PC-3 (cell line): ENCODE measurements at places on chromosomes 1 and 21. TPM values are rescaled to one million over a fixed set of nuclear protein-coding genes. Genes with fewer than 3 reads are reported as not detected.

CLIC4 gene
- total RNA-seq = 51.4 and 57.6 TPM in 2 replicates

GRCh38 chr1:39832294-39832693 lies 43.6 kb upstream of the BMP8B start:
- DNase-seq = no peak
- no peaks in the 10 kb centered on the region for H3K36me3 ChIP-seq
- no peaks in the 10 kb centered on the region for H3K27me3 ChIP-seq
- H3K27ac ChIP-seq = no peak overlapping the region
- no peak overlapping the region for H3K4me3 ChIP-seq

GRCh38 chr1:40844079-40844478 lies 18.1 kb downstream of the CITED4 start:
- DNase-seq = no peak
- no peaks in the 10 kb centered on the region for H3K27me3 ChIP-seq
- no peak overlapping the region for H3K27ac ChIP-seq
- H3K4me1 ChIP-seq = no peaks in the 10 kb centered on the region

BLACAT1 gene
- 1.5 and 1.6 TPM in 2 replicates for total RNA-seq

EPHA2 gene
- 459 and 567 TPM in 2 replicates for total RNA-seq

TSPAN2 gene
- total RNA-seq = 1.3 and 1.7 TPM in 2 replicates

HSD3B2 gene
- not detected in 2 replicates for total RNA-seq

TRABD2B gene
- total RNA-seq = 0.44 and 0.63 TPM in 2 replicates

- DNase-seq = no peak
- H3K4me3 ChIP-seq = no peak overlapping the region
- no peak overlapping the region for H3K27ac ChIP-seq
- H3K27me3 ChIP-seq = no peaks in the 10 kb centered on the region
- H3K36me3 ChIP-seq = peaks cover 3% of the 10 kb centered on the region; the same call in 1 of the 2 replicates
- H3K4me1 ChIP-seq = 0 out of 2 replicates have a peak, but pooled peaks cover 3% of the 10 kb centered on the region
Measured at GRCh38 chr1:154338875-154339274, 13.6 kb downstream of the ATP8B2 start.

SPRR1A gene
- total RNA-seq = not detected in 2 replicates

GRCh38 chr1:236065509-236066005 lies 667 bp upstream of the NID1 start:
- no peak overlapping the region for H3K27ac ChIP-seq
- peak overlapping the region; percentile 81 for H3K4me3 ChIP-seq
- H3K36me3 ChIP-seq = no peaks in the 10 kb centered on the region

ZNF648 gene
- not detected in 2 replicates for total RNA-seq

GRCh38 chr1:178632653-178633052 lies 92.4 kb upstream of the RALGPS2 start:
- peaks cover 18% of the 10 kb centered on the region for H3K4me1 ChIP-seq
- peak; percentile 62 for DNase-seq
- peak overlapping the region; percentile 39 for H3K4me3 ChIP-seq
- no peaks in the 10 kb centered on the region for H3K27me3 ChIP-seq
- peak overlapping the region; percentile 92 for H3K27ac ChIP-seq

DNA sequence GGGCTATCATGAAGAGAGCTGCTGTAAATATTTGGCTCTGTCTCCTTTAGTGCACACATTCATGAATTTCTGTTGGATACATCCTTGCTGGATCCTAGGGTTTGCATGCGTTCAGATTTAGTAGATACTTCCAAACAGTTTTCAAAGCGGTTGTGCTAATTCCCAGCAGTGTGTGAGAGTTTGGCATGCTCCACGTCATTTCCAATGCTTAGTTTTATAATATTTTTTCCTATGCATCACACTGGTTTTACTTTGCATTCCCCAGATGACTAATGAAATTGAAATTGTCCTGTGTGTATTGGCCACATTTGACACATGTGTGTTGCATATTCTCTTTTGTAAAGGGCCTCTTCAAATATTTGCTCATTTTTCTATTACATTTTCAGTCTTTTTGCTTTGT lies 18.5 kb upstream of the AADACL3 start:
- DNase-seq = peak; percentile 27
- no peak overlapping the region for H3K27ac ChIP-seq
- H3K27me3 ChIP-seq = peaks cover 45% of the 10 kb centered on the region
- no peaks in the 10 kb centered on the region for H3K4me1 ChIP-seq
- no peak overlapping the region for H3K4me3 ChIP-seq

PGLYRP4 gene
- total RNA-seq = not detected in 2 replicates

IL23R gene
- total RNA-seq = not detected in 2 replicates

ESPN gene
- total RNA-seq = 11.1 and 14.1 TPM in 2 replicates

- peak; percentile 78 for DNase-seq
- no peaks in the 10 kb centered on the region for H3K36me3 ChIP-seq
Measured at GRCh38 chr1:76330991-76331603, 256.6 kb downstream of the ST6GALNAC3 start.
